ENCODE measurements at places on chromosomes 11 and 22.

- no peak for DNase-seq
Observed at GRCh38 chr11:119318240-119319135, 1.6 kb upstream of the MCAM start.

DNA sequence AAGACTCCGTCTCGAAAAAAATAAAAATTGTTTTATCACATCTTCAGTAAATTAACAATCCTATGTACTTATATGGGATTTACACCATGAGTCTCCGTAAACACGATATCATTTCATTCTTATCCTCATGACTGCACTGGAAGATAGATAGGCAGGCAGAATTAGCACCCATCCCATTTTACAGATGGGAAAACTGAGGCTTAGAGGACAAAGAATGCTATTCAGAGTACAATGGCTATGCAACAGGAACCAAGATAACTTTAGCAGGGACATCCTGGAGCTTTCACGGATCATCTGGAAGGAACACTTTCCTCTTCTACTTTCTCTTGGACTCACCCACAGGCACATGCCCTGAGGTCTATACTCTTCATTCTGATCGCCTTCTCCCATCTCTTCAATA is 14.6 kb upstream of the SGSM1 start:
- no peak for DNase-seq

DNA sequence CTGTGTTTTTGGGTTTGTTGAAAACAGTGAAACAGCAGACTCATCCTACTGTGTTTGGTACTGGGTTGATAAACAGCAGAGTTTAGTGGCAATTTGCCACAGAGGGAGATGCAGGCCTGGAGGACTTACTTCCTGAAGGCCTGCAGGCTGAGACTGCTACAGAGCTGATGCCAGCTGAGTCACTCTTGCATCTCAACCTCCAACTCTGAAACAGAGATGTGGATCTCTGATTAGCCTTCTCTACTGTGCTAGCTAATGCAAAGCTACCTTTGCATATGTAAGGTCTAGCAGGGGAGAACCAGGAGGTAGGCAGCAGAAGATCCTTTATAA is 14.3 kb downstream of the ATP5MG start:
- no peak for DNase-seq

DNA sequence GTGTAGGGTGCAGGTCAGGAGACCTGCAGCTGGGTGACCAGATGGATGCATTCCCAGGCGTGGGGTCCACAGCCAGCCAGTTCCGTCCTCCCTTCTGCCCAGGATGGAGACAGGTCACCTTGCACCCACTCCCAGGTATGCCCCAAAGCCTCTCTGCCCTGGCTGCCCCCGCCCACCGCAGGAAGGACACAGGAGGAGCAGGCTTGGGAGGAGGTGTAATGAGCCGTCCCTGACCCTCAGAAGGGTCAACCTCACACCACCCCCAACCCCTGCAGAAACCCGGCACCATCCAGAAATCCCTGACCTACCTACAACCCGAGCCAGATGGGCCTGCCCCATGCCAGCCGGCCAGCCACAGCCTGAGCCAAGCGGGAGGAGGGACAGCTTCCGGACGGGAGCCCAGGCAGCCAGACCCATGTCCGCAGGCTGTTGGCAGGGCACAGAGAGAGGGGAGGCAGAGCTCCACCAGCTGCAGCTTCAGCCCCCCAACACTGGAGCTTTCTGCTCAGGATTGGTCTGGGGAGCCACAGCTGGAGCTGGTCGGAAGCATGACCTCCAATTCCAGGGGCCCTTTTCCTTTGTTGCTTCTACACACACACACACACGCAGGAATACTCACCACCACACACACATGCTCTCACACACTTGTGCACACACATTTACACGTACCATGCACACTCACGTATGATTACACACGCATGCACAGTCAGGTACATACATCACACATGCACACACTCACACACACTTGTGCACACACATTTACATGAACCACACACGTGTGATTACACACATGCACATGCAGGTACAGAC is 5.3 kb downstream of the IFITM10 start:
- no peak for DNase-seq

GRCh38 chr11:3156282-3156660 is 8.8 kb downstream of the OSBPL5 start:
- DNase-seq = no peak

GRCh38 chr22:35539910-35540594 is 579 bp upstream of the RASD2 start:
- no peak for DNase-seq

DNA sequence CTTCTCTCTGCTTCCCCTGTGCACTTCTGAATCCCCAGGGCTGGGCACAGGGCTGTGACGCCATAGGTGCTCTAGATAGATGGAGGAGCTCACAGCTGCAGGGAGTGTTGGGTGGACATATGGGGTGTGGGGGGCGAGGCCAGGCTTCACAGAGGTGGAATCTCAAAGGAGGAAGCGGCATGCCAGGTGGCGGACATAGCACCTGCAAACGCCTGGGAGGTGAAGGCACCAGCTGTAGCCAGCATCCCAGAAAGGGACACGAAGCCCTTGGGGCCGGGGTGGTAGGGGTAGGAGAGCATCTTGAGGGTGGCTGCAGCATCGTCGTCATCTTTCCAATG is 14.6 kb upstream of the KCNQ1OT1 start:
- DNase-seq = no peak

GRCh38 chr11:74570266-74571061 is 21.9 kb upstream of the POLD3 start:
- peak; percentile 6 for DNase-seq

DNA sequence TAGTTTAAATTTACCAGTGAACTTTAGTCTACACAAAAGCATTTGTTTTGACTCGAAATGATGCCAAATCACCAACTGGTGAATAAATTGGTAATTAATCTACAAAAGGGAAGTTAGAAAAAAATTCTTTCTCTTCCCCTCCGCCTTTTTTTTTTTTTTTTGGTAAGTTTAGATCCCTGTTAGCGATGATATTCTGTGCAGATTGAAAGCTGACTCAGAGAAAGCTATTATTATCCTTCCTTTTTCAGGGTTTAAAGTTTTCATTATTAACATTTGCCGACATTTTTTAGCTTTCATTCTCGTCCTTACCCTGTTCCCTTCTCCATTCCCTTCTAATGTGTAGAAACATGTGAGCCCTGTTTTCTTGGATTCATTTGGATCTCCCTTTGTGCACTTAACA is 16.8 kb upstream of the NUP160 start:
- DNase-seq = no peak

- DNase-seq = no peak
Observed at GRCh38 chr11:118342503-118343161, at the start of gene CD3D. CD3D (minus strand) TSS chr11:118342705; CDS start chr11:118342607, 98 bp downstream.

DNA sequence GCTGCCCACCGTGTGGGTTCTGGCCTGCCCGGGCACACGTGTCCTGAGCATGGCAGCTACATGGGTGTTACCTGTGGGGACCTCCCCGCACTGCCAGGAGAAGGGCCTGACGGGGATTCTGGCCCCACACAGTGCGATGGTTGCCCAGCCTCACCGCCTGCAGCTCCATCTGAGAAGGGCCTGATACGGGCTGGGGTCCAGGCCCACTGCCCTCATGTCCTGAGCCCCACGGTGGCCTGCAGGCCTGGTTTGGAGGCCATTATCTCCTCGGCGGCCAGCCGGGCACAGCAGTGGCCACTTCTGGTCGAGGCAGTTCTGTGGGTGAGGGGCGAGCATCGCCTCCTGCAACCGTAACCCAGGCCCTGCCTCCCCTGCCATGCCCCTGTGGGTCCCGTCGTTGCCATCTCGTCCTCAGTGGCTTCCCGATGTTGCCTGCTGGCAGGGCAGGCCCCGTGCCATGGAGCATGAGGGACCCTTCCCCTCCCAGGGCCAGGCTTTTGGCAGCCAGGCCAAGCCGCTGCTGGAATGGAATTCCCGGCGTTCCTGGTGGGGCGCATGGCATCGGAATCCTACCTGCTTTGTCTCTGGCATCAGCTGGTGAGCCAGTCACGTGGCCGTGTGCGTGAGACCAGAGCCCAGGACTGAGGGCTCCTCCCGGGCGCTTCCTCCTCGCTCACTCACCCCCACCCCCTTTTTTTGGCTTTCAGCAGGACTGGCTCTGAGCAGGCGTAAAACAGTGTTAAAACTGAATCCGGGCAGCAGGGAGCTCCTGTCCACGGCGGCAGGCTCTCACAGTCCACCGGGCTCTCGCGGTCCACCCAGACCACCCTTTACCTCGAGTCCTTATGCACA is 71.9 kb upstream of the PPARA start:
- peak; percentile 56 for DNase-seq

DNA sequence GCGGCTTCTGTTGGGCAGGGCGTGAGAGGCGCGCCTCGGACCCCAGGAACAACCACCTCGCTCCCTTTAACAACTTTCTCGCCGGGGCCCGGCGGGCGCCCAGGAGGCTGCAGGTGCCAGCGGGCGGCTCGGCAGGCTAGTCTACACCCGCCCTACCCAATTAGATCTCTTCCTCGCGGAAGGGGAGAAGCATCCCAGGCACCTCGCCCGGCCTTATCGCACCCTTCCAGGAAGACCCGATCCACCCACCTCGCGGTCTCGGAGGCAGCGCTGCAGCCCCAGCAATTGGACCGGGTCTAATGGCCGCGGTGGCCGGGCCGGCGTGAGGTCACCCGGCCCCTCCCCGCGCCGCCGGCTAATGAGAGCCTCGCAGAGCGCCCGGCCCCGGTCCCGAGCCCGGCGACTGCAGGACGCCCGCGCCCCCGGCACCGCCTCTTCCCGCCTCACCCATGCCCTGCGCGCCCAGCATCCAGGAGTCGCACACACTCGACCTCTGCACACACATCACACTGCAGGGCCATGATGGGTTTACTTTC is at the start of gene PLAAT3:
PLAAT3 (minus strand) TSS at position 298 of the 536 bp plus-strand sequence. CDS start 419 bp downstream, outside the sequence.
- DNase-seq = peak; percentile 23

GRCh38 chr11:35003186-35003585 is 86.8 kb downstream of the PDHX start:
- no peak for DNase-seq

- DNase-seq = no peak
Observed at GRCh38 chr22:32684148-32684821, 117.2 kb upstream of the TIMP3 start.

DNA sequence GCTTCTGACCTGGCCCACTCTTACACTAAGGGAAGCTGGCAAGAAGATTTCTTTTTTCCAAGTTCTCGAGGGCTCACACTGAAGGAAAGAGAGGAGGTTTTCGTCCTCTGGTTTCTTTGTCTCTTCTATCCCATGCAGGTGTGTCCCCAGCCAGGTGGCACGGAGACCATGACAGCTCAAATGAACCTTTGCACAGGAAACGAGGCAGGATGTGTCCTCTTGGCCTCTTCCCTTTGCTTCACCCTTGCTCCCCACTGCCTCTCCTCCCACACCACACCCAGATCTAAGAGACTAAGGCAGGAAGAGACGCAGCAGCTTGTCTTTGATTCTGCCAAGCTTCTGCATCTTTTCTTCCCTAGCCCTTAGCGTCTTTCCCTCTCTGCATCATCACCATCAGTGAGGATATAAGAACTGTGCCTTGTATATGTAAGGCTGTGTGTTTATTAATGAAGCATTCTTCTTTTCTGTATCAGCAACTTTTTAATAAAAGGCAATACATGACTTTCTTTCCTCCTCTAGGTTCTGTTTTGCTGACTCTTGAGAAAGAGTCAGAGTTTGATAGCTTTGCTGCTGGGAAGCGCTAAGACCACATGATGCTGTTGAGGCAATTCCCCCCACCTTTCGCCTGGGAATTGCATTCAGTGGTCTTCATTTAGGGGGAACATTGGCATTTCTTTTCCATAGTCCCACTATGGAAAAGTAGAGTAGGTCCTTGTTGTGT is 56.0 kb upstream of the PARVA start:
- no peak for DNase-seq

DNA sequence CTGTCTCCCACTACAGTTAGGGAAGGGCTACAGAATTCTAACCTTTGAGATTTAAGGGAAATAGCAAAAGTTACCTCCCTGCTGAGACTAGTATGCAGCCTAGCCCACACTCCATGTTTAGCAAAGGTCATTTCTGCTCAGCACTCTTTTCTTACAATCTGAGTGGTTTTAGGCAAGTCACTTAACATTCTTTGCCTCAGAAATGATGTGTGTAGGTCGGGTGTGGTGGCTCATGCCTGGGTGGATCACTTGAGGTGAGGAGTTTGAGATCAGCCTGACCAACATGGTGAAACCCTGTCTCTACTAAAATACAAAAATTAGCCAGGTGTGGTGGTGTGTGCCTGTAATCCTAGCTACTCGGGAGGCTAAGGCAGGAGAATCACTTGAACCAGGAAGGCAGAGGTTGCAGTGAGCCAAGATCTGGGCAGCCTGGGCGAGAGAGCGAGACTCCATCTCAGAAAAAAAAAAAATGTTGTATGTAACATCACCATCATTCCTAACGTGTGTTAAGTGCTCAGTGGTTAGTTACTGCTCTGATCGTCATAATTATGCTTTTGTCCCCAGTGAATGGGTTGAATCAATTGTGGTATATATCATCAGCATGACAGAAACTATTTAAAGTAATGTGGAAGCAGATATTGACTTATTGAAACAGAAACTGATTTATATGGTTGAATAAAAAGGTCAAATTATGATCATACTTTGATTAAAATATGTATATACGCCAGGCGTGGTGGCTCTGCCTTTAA is 55.0 kb downstream of the COPB1 start:
- no peak for DNase-seq

DNA sequence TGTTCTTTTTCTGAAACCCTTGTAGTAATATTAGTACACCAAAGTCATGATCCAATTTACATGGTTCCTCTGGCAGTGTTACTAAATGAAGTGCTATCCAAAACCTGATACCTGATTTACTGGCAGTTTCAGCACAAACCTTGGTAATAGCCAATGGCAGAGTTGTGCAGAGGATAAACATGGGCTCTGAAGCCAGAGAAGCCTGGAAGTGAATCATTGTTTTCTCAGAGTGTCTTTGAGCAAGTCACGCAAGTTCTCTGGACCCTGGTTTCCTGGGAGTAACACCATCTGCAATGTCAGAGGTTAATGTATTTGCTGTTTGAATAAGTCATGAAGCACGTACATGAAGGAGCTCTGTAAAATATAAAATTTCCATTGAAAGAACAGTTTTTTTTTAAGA is 222.3 kb upstream of the NARS2 start:
- DNase-seq = no peak

- DNase-seq = no peak
Observed at GRCh38 chr11:6285019-6285418, 25.4 kb downstream of the CCKBR start.

- peak; percentile 22 for DNase-seq
Observed at GRCh38 chr11:47415949-47416472, 7.6 kb downstream of the SLC39A13 start.

GRCh38 chr11:20084921-20085814 is 75.1 kb downstream of the DBX1 start:
- no peak for DNase-seq

Data from DMS 273 treated with DMSO at 0.1 percent for 48 hours (cell line).